Stimulated activated CD4-positive, alpha-beta T cell treated with anti-CD3 and anti-CD28 coated beads, TNF-alpha, amount 100 ng/mL, for 4 hours (primary cell): ENCODE measurements at places on chromosomes 4 and X.

DNA sequence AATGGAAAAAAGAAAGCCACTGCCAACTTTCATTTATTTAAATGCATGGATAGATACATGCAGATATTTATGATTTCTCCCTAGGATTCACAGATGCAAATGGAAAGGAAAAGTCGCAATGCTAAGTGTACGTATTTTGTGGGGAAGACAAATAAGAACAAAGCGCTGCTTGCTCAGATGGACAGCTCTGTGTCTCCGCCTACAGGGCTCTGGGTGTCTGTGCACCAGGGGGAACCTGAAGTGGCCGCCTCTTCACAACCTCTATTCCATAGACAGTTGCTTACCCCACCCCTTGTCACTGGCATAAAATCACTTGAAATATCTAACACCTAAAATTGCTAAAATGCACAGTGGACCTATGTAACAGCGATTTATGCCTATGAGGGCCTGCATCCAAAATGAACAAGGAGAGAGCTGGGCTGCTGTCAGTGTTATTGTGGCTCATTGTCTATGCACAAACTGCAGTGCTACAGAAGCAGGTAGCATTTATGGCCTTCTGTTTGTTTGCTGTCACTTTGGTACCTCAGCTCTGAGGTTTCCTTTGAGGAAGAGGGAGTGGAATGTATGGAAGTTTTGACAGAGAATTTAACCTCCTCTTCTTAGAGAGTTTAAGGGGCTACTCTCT is 58.6 kb upstream of the PAGE1 start:
- DNase-seq: peak; percentile 4

DNA sequence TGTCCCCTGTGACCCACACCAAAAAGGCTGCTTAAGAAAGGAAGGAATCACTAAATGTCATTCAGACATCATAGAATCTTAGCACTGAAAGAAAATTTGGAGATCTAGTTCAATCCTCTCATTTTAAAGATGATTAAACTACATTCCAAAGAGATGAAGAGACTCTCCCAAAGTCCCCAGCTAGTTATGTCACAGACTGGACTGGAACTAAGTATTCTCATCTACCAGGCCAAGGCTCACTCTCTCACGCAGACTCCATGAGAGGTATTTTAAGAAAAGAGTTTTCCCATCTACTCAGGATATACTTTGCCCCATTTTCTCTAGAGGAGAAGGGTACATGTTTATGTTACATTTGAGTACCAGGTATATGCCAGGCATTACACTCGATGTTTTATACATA is 6.9 kb downstream of the FABP2 start:
- no peak for DNase-seq

GRCh38 chr4:69909195-69909594 is 21.7 kb upstream of the CSN1S1 start:
- DNase-seq: no peak

DNA sequence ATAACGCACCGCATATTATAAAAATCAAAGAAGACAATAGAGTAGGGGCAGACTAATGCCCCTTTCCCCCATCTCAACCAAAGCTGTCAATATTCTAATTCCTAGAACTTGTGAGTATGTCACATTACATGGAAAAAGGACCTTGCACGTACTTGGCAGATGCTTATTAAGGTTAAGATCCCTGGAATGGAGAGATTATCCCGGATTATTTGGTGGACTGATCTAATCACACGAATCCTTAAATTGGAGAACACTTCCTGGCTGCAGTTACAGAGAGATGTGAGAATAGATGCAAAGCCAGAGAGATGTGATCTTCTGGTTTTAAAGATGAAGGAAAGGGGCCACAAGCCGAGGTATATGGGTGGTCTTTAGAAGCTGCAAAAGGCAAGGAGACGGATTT is 548.7 kb downstream of the SPRY1 start:
- DNase-seq: no peak
